ENCODE measurements at places on chromosomes 5 and 9.

DNA sequence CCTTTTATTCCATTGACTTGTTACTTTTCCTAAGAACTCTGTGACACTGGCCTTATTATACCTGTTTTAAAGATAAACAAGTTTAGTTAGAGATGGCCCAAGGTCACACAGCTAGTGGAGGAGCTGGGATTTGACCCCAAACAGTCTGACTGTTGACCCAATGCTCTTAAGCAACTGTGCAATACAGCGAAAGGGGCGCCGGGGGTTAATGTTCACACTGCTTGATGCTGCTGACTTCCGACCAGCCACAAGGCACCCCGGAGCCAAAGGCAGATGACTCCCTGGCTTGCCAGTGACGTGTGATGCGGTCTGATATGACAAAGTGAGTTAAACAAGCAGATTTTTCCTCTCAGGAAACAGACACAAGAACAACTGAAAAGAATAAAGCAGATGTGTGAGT, 23.9 kb downstream of the PIK3R1 start:
- peak; percentile 52 for DNase-seq

DNA sequence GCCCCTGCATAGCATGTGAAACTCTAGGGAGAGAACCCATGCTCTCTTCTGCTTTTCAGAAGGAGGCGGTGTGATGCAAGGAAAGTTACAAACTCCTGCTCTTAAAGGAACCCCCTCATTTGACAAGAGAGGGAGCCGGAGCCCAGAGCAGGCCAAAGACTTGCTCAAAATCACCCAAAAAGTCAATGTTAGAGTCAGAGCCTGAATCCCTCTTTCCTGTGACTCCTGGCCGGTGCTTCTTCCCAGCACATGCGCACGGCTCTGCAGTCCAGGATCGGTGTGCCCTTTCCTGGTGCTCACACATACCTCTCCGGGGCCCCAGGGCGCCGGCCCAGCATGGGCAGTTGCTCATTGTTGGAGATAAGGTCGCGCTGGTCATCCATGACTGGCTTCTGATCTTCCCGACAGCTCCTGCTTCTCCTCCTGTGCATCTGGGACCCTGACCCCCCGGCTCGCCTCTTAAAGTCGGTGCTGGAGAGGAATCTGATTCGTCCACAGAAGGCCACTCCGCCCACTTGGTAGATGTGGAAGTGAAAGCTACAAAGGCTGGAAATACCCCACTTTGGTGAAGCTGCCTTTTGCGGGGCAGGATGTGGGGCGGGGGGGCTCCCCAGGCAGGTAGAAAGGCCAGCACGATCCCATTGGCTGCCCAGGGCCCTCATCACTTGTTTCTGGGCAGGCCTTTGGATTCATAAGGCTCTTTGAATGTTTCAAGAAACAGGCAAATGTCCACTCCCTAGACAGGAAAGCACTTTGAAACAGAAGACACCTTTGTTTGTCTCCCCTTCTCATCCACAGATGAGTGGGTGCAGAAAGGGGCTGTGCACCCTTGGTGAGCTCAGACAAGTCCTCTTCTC, at the start of gene CD74:
CD74 (minus strand) TSS at position 592 of the 857 bp plus-strand sequence; CDS start at position 431, 161 bp downstream.
- DNase-seq = peak; percentile 42

GRCh38 chr5:33558489-33558888, 117.7 kb downstream of the TARS1 start:
- no peak for DNase-seq

GRCh38 chr5:51500-51823, 40.5 kb upstream of the PLEKHG4B start:
- no peak for DNase-seq

DNA sequence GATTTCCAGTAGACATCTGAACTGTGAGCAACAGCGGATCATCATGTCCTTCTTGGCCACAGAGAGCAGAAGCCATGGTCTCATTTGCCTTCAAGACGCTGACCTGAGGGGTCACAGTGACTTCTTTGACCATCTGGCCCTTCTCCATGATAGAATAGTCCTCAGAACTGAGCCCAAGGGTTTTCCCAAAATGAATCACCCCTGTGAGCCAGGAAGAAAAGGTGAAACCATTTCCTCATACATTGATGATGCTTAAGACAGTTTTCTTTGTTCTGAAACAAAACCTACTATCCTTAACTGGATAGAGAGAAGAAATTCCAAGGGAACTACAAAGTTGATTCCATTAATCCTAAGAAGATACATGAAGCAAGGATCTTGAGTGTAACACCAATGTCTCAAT, 503.9 kb downstream of the CTNND2 start:
- DNase-seq = no peak

- no peak for DNase-seq
Observed at GRCh38 chr5:147051193-147051592, 172.6 kb upstream of the PPP2R2B start.

GRCh38 chr9:80561526-80561925, 989.8 kb downstream of the TLE4 start:
- DNase-seq = no peak

DNA sequence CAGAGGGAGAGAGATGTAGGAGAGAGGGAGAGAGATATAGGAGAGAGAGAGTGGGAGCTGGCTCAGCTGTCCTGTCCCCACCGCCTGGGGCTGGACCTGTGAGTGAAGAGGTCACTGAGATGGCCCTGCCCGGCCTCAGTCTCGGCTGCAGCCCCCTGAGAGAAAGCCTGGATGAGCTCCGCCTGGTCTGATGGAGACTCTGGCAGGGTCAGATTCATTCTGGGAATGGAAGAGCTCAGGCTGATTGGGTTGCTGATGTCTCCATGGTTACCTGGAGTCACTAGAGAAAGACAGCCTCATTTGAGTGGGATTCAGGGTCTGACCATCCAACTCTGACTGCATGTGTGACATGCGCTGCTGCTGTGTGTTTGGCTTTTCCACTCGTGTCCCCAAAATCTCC, 27.1 kb upstream of the SEMA4D start:
- DNase-seq = no peak

GRCh38 chr9:81741103-81741502, 51.8 kb upstream of the TLE1 start:
- DNase-seq = no peak

DNA sequence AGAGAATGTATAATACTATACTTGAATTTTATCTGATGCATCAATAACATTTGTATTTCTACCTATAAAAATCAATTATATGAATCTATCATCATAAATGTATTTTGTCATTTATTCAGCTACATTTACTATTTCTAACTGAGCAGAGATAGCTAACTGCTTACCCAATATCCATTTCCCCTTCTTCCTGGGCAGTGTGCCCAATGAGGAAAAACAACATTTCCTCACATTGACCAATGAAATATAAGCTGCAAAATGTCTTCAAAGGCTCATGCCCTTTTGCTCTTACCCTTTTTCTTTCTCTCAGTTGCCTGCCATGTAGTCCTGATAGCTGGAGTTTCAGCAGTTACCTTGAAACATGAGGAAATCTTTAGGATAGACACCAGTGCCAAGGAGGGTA, 385.8 kb upstream of the PCSK5 start:
- DNase-seq = no peak

DNA sequence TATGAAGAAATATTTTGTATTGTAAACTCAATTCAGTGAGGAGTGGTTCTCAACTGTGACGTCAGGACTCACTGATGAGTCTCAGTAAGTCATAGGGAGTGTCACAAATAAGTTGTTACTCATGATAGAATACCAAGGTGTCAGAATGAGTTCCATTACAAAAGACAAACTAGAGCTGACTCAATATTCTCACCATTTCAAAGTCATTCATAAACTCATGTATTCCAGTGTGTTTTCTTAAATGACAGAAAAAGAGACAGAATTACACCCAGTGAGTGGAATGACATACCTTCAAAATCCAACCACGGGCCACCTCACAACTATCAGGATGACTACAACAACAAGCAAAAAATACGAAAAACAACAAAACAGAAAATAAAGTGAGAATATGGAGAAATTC, 321.5 kb downstream of the ENC1 start:
- no peak for DNase-seq

DNA sequence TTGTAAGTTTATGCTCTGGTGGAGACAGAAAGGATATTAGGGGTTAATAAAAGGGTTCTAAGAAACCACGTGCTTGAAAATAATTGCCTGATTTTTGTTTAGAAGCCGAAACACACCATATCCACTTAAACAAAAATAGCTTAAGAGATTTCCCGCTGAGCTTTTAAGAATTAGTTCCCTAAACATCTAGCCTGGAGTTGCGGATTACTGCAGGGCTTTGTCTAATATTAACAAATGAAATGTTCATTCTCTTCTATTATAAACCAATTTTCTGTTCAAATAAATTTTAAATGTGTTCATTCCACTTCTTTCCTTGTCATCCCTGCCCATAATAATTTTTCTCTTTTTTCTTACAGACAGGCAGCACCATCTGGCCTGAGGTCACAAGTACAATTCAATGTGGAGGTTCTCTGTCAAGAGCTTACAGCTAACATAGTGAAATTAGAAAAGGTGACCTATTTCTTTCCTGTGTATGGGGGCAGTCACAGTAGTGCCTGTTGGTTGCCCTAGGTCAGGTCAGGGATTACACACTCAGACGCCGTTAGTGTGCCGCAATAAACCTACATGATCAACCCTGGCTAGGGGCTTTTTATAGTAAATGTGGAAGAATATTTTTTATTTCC, 65.3 kb downstream of the GRAMD2B start:
- DNase-seq = no peak

DNA sequence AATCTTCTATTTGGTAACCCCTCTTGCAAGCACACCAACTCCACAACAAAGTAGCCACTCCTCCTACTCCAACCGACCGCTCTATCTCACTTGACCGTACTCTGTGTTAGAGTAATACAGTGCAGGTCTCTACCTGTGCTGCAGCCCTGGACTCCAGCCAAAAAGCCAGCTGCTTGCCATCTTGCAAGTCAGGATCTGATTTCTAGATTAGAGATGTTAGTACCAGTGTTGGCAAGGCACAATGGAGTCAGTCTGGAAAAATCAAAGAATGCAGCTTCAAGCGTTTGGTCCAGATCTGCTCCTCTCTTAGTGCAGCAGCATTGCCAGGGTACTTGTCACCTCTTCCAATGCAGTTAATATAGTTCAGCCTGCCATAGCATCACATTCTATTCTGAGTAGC, 477.6 kb downstream of the ZSWIM6 start:
- no peak for DNase-seq

GRCh38 chr5:38240212-38240611, 18.1 kb upstream of the EGFLAM start:
- no peak for DNase-seq

- no peak for DNase-seq
Observed at GRCh38 chr5:157369507-157369906, 90.5 kb upstream of the NIPAL4 start.

DNA sequence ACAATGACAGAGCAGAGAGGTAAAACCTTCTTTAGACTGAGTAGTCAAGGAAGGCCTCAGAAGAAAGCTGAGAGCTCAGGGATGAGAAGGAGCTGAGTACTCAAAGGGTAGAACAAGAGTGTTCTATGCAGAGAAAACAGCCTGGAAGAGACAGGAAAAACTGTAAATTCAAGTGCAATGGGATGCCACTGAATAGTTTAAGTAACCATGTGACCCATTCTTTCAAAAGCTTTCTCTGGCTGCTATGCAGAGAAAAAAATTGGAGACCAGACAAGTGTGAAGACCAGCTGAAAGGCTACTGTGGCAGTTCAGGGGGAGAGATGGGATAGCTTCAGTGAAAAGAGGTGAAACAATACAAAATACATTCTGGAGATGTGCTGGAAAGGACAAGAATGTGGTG, 61.3 kb upstream of the RNF38 start:
- no peak for DNase-seq

DNA sequence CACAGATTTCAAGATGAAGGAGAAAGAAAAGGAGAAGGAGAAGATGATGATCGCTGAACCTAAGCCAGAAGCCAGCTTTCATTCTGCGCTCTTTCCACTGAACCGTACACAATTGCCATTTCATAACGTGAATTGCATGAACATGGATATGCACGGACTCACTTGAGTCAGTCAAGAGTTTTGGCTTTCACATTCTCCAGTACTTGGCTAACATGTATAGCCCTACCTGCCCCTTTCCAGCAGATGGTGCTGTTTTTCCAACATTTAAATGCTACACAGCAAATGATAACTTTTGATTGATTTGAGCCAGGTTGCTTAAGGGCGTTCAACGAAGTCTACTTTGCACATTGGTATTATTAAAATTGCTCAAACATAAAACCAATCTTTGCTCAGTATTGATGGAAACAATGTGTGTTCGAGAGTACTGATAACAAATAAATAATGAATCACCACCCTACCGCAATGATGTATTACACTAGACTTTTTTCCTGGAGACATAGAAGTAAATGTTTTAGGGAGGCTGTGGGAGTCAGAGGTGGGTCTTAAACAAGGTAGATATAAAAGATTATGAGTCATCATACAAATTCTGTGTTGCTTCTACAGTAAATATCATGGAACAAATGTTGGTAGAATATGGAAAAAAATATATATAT, 196.4 kb downstream of the TRPM3 start:
- peak; percentile 10 for DNase-seq
